ENCODE measurements at places on chromosomes 3 and 15.

DNA sequence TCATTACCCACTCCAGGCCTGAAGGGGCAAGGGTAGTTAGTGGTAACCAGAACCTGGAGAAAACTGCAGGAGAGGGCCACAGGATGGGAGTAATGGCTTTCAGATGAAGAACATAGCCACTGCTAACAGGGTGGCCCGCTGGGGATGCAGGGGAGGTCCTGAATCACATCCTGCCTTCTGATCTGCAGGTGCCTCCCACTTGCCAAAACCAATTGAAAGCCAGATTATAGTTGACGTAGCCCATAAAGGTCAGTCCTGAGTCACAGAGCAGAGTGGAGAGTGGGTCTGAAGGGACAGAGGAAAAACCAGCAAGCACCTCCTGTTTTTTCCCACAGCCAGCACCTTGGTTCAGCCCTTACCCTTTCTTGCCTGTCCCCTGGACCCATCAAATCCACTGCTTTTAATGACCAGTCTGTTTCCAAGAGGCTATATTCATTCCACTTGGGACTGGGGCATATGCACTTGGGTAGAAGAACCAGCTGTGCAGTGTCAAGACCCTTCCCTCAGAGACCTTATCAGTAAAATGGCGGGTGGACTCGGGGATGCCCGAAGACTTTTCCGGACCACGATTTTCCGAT is 646 bp upstream of the SLC35G2 start:
- DNase-seq, result peak; percentile 53

GRCh38 chr15:85479071-85479647 is 98.8 kb downstream of the AKAP13 start:
- no peak for DNase-seq

- no peak for DNase-seq
Observed at GRCh38 chr15:64355348-64355943, 527 bp downstream of the CSNK1G1 start.

GRCh38 chr3:115671761-115672455 is 48.6 kb downstream of the GAP43 start:
- no peak for DNase-seq

- DNase-seq, result no peak
Observed at GRCh38 chr3:154969366-154969765, 110.8 kb upstream of the MME start.

- DNase-seq, result no peak
Observed at GRCh38 chr3:84637272-84637671, 321.5 kb upstream of the CADM2 start.

- no peak for DNase-seq
Observed at GRCh38 chr3:143221446-143221845, 101.9 kb downstream of the CHST2 start.

DNA sequence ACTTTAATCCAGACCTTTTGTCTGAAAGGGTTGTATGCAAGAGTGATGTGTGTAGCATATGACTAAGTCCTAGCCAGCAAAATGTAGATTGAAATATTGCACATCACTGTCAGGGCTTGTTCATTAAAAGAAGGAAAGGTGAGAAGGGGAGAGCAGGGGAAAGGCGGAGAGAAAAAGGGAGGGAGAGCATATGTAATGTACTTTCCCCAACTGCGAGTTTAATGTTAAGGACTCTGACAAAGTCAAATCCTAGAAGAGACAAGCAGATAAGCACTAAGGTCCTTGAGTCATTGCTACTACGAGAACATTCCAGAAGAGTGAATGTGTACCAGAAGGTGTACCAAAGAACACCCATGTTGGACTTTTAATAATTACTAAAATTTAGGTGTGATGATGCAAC is 1336.7 kb downstream of the NSUN3 start:
- no peak for DNase-seq

DNA sequence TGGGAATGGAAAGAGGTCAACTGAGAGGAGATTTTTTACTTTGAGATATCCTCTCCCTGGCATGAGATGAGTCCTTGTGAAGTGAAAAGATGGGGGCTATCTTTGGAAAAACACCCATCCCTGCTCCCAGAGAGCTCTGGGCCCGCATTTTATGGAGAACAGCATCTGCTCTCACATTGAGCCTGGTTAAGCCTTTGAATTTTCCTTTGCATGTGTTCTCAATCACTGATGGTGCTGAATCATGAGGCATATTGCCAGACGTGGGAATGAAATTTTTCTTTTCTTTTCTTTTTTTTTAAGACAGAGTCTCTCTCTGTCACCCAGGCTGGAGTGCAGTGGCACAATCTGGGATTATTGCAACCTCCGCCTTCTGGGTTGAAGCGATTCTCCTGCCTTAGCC is 24.4 kb downstream of the TMEM45A start:
- DNase-seq, result no peak

- DNase-seq, result no peak
Observed at GRCh38 chr3:30135190-30135589, 471.2 kb upstream of the TGFBR2 start.

GRCh38 chr3:114086356-114086755 is 29.8 kb downstream of the QTRT2 start:
- DNase-seq, result no peak

DNA sequence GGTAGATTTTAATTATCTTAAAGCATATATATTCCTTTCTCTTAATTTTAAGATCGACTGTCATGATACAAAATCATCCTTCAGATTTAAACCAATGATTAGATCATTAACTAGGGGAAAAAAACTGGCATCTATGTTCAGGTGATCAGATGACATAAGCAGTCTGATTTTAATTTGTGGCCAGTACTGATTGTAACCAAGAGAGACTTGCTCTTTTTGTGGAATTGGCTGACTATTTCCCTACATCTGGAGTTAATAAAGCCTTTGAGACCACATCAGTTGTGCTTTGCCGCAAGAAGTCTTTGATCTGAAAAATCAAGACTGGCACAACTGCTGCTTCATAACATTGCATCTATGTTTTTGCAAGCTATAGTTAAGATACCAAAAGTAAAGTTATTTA is 148.4 kb upstream of the CGNL1 start:
- DNase-seq, result no peak

DNA sequence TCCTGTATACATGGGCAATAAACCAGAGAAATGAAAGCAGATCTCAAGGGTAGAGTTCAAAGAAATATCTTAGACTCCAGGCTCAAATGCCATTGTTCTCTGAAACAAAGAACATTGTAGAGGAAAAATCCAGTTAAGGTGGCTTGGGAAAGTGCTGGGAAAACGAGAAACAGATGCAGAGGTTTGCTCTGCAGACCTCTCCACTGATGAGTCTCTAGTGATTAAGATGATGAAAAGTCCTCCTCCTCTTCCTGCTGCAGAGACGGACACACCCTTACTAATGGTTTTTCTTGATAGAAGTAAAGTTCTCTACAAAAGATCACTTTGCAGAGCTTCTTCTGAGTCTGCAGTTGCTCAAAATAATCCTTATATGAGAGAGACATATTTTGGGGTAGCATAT is 264.7 kb downstream of the GABRG3 start:
- no peak for DNase-seq

GRCh38 chr15:85545185-85545584 is 164.8 kb downstream of the AKAP13 start:
- DNase-seq, result no peak

DNA sequence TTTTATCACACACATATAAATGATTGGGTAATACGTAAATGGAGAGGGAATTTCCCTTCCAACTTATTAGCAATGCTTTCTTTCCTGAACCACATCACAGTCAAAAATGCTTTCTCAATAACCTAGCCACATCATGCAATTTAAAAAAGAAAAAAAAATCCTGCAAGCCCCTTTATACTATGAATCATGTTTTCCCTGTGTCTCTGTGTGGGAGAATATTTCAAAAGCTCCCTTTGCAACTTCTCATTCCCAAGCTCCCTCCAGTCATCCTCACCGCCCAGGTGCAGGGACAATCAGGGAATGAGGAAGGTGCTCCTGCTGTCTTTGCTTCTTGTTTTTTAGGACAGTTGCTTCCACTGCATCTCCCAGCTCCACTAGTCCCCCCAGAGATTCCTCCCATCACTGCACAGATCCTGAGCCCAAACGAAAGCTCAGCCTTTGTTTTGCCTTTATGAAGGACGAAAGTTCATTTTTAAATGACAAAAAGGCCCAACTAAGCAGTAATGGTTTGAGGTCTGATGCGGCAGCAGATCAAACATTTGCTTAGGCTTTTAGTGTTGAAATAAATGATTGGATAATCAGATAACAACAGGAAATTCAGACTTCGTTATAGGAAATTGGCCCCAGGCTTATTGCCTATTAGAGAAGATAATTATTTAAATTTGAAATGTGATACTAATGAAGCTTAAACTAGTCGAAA is 47.8 kb upstream of the ADGRG7 start:
- DNase-seq, result no peak

DNA sequence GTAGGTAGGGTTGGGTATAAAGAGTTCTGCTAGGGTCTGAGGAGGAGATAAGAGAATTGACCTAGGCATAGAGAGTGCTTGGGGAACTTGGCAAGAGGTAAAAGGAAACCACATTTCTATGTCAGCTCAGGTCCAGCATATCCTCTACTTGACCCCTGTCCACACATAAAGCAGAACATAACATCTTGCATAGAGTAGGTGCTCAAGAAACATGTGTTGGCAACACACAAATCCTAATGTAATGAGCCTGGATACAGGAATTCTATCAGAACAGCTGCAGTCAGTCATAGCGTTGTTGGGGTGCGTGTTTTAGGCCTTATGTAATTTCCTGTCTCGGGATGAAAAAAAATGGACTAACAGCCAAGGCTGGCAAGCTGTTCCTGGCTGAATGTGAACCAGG is 35.0 kb upstream of the PLCL2 start:
- DNase-seq, result no peak

DNA sequence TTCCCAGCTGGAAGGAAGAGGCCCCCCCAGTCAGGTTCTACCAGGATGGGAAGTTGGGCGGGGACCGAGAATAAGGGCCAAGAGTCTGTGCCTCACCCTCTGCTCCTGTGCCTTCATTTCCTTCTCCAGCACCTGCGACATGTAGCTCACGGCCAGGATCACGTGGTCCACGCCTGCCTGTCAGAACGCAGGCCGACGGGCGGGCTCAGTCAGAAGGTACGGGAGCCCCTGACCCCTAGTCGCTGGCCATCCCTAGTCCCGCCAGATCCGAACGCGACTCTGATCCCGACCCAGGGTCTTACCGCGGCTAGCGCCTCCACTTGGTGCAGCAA is 489 bp downstream of the GMPPB start:
- peak; percentile 72 for DNase-seq

DNA sequence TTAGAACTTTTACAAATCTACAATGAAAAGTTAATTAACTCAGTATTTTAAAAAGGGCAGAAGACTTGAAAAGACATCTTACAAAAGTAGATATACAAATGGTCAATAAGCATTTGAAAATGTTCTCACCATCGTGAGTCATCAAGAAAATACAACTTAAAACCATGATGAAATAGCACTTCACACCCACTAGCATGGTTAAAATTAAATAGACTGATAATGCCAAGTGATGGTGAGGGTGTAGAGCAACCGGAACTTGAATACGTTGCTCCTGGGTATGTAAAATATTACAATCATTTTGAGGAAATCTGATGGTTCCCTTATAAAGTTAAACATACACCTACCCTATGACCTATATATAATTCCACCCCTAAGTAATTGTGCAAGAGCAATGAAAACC is 319.8 kb upstream of the UMPS start:
- DNase-seq, result no peak

DNA sequence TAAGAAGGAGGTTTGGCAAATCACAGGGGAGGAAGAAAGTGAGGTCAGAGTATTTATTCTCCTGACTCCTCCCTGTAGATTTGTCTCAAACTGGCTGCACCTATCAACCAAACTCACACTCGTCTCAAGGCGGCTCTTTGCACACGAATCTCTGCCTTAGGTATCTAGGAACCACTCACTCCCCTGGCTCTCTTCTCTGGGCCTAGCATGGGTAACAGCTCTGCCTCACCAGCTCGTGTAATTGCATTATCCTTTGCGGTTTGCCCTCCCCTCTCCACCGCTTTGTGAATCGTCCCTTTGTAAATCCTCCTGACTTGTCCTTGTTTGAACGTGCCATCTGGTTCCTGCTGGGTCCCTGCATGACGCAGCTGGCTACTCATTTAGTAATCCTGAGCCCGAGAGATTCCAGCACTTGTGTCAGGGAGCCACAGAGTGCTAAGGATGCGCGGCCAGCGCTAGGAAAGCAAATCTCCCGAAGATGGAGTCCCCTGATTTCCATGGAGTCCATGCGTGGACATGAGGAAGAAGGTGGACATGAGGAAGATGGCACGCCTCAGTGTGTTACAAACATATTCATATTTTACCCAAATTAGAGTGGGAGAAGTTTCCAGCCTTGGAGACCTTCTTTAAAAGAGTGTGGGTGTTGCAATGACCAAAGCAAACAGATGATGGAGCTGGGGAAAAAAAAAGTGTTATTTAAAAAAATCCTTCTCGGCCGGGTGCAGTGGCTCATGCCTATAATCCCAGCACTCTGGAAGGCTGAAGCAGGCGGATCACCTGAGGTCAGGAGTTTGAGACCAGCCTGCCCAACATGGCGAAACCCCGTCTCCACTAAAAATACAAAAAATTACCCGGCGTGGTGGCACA is 26.7 kb downstream of the NRROS start:
- no peak for DNase-seq

GRCh38 chr15:52566889-52567288 is 1.9 kb downstream of the ARPP19 start:
- DNase-seq, result no peak

All from activated CD4-positive, CD25-positive, alpha-beta regulatory T cell treated with anti-CD3 and anti-CD28 coated beads, Interleukin-2, amount 50 U/mL, for 72 hours (primary cell).